ENCODE measurements at places on chromosomes 1 and 21.

GRCh38 chr1:89464008-89464407 is 60.6 kb upstream of the LRRC8B start:
- no peak for DNase-seq

GRCh38 chr21:40422896-40423635 is 423.9 kb downstream of the DSCAM start:
- DNase-seq: no peak

DNA sequence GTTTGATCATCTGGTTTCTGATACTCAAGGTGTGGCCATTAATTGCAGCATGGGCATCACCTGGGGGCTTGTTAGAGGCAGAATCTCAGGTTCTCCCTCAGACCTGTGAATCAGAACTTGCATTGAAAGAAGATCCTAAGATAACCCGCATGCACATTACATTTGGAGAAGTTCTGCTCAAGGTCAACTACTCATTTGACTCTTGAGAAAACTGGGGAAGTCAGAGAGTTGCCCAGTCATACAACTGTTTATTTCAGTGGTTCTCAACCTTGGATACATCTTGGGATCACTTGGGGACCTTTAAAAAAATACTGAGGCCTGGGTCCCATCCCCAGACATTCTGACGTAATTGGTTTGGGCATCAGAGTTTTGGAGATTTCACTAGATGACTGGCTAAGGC is 30.5 kb downstream of the CAMTA1 start:
- no peak for DNase-seq

DNA sequence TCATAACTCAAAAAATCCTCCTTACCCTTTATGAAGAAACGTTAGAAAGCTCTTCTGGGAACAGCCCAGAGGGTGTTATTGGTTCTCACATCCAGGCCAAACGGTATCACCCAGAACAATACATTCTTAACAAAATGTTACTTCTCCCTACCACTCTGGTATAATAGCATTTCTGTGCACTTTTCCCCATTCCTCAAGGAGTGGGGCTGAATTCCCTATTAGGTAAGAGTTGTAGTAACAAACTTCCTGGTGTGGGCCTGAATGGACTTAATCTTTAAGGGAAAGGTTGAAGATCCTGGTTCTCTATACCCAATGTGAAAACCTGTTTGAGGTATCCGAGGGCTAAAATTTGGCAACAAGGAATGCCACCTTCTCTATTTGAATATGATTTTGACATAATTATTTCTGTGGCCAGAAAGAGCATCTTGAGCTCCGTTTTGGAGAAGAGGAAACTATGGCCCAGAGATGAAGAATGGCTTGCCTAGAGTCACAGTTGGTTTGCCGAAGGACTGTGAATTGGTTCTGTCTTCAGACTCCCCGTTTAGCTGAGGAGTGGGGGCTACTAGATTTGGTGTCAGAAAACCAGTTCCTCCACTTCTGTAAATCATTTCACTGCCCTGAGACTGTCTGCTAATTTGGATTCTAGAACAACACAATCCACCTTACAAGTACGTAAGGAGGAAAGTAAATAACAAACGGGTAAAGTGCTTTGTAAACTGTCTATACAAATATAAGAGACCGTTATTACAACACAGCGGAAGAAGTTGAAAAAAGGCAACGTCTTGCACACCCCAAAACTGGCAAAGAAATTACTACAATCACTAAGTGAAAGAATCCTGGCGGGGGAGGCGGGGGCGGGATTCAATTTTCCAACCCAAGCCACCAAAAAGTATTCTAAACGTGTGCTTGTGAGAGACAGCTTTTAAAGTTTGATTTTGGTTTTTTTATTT is 2.3 kb downstream of the ANP32E start:
- DNase-seq: peak; percentile 14

DNA sequence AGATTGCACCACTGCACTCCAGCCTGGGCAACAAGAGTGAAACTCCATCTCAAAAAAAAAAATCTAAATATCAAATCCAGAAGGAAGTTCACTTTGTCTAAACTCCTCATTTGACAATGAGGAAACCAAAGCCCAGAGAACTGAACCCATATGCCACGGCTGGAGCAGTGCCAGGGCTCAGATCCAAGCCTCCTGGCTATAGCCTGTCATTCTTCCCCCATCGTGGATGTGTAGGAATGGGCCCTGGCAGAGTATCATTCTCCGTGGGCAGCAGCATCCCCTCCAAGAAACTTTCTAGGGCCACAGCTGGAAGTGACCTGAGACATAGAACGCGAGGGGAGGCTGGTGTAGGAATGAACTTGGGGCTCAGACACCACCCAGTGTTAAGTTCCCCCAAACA is 47.2 kb downstream of the CAPN9 start:
- no peak for DNase-seq

GRCh38 chr1:79131626-79132025 is 125.1 kb upstream of the ADGRL4 start:
- DNase-seq: no peak

DNA sequence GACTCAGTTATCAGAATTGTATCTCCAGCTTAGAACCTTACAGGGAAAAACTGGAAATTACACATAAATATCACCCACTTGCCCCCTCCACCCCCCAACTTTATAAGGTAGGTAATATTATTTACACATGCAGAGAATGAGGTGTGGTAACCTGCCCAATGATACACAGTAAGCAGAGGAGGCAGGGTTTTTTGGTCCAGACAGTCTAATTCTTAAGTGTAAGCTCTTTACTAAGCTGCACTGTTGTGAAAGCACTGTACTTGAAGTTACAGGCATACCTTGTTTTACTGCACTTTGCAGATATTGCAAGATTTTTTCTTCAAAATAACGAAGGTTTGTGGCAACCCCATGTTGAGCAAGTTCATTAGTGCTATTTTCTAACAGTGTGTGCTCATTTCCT is 24.8 kb upstream of the MYOCOS start:
- no peak for DNase-seq

GRCh38 chr1:228687587-228687986 is 47.7 kb upstream of the RHOU start:
- DNase-seq: no peak

- no peak for DNase-seq
Observed at GRCh38 chr1:157124855-157125254, 13.3 kb downstream of the ETV3 start.

- no peak for DNase-seq
Observed at GRCh38 chr21:37208056-37208721, 58.9 kb downstream of the VPS26C start.
